ENCODE measurements at places on chromosomes 4 and X.

DNA sequence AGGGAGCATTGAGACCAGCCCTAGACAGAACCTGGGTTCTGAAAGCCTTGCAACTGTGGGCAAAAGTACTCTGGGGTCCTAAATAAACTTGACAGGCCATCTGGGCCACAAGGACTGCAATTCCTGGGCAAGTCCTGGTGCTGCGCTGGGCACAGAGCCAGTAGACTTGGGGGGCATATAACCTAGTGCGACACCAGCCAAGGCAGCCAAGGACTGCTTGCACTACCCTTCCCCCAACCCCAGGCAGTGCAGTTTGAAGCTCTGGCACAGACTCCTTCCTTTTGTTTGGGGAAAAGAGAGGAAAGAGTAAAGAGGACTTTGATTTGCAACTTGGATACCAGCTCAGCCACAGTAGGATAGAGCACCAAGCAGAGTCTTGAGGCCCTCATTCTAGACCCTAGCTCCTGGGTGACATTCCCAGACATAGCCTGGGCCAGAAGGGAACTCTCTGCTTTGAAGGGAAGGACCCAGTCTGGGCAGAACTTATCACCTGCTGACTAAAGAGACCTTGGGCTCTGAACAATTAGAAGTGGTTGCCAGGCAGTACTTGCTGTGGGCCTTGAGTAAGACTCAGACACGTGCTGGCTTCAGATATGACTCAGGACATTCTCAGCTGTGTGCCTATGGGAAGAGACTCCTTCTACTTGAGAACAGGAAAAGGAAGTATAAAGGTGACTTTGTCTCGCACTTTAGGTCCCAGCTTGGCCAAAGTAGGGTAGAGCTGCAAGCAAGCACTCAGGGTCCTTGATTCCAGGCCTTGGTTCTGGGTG is 522.8 kb downstream of the GLUD2 start:
- DNase-seq: no peak

GRCh38 chr4:130545171-130545570 is 1449.2 kb downstream of the C4orf33 start:
- no peak for DNase-seq

DNA sequence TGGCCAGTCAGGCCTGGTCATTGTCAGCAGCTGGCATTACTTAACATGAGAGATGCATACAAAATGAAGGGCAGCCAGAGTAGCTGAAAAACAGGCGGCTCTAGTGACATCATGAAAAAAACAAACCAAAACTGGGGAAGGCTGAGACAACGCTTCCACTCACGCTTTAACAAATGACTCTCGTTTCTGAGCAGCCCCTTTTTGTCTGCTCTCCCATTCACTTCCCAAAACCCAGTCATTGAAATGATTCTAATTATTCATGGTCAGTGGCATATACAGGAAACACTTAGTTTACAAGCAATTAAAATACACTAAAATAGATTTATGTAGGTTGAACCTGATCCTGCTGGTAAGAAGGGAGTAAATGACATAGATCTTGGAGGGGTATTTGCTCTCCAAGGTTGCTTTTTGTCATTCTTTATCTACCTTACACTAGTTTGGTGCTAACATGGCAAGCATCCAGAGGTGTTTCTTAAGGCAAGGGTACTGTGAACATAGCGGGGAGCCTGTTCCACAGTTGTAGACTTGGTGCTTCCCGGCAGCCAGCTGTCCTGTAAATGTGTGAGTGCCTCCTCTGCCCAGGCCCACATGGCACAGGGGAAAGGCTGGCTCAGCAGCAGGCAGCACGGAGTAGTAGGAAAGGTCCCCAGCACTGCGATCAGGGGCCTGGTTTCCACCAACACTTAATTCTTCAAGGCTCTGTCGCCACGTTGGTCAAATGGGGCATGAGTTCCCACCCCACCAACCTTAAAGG is 61.2 kb upstream of the CITED1 start:
- DNase-seq: no peak

DNA sequence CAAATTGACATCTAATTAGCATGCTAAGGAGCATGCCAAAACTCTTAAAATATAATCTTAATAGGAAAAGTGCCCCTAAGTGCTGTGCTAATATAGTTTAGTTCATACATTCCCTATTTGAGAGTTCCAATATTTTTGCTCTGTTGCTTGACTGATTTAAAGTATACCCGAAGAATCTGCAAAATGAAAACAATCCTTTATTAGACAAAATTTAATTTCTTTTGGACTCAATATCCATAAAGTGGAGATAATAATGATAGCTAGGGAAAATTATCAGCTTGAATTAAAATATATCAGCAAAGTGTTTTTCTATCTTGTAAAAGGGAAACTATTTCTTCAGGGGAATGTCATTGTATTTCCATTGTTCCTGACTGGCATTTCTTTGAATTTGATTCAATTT is 196.0 kb upstream of the NPY2R start:
- DNase-seq: no peak

GRCh38 chrX:50168241-50168687 is 32.5 kb downstream of the AKAP4 start:
- no peak for DNase-seq

GRCh38 chr4:128566693-128567092 is 242.8 kb upstream of the JADE1 start:
- no peak for DNase-seq

- no peak for DNase-seq
Observed at GRCh38 chr4:148052448-148052847, 320.6 kb downstream of the ARHGAP10 start.

DNA sequence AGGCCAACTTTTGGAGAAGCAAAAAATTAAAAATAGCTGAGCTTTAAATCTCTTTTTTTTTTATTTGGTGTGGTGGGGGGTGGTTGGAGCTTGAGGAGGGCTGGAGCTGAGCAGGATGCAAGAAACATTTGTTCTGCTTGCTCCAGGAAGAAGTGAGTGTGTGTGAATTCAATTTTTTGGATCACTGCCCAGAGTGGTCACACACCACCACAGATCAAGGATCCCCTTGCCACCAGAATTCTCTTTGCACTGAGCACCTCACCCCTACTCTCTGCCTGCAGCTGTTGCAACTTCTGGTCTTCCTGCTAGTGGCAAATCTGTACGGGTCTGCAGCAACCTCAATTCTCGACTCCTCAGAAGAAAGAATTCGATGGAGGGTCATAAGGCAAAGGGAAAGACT is 19.9 kb upstream of the PLP1 start:
- no peak for DNase-seq

DNA sequence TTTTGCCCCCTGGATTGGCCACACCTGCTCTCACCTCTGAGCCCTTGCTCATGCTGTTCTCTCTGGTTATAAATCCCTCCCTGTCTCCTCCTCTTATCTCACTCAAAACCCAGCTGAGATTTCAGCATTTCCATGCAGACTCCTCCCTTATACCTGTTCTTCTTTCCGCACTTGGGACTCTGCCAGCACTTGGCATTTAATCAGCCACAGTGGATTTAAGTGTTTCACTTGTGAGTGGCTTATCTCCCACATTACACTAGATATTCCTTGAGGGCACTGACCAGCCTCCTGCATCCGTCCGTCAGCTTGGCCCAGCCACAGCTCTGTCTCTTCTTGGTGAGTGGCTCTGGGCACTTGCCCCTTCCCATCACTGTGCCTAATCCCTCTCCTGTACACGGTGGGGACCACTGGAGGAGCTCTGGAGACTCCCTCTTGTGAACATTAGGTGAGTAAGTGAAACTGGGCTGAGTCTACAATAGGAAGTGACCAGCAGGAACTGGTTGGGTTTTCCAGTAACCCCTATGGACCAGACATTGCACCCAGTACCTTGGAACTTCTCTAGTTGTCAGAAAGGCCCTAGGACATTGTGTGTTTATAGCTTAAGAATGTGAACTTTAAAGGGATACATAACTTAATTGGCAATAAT is 19.9 kb downstream of the FGFBP1 start:
- no peak for DNase-seq

- no peak for DNase-seq
Observed at GRCh38 chrX:45845142-45845541, 644.5 kb upstream of the DIPK2B start.

- DNase-seq: no peak
Observed at GRCh38 chr4:76997077-76997476, 47.5 kb downstream of the SEPTIN11 start.

GRCh38 chr4:139419388-139419914 is 34.5 kb upstream of the RAB33B start:
- no peak for DNase-seq

- no peak for DNase-seq
Observed at GRCh38 chrX:153969125-153969903, 2.3 kb downstream of the HCFC1 start.

GRCh38 chr4:189502841-189503435 is 437.7 kb upstream of the FRG1 start:
- peak; percentile 71 for DNase-seq

GRCh38 chrX:150972450-150972849 is 10.7 kb upstream of the HMGB3 start:
- no peak for DNase-seq

DNA sequence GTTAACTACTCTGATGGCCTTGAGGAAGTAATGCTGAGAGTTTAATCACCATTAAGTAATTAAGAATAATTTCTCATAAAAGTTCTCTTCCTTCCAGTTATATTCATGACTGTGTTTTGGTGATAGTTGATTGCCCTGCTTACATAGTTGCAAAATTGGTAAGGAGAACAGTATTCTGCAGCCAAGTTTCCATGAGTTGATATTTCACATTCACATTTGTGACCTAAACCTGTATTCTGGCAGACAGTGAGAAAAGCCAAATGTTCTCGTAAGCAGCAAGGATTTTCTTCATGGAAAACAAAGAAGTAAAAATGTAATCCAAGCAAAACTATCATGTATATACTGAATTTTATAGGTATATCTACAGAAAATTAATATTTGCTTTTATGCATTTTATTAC is 187.8 kb upstream of the NUDT6 start:
- DNase-seq: no peak

DNA sequence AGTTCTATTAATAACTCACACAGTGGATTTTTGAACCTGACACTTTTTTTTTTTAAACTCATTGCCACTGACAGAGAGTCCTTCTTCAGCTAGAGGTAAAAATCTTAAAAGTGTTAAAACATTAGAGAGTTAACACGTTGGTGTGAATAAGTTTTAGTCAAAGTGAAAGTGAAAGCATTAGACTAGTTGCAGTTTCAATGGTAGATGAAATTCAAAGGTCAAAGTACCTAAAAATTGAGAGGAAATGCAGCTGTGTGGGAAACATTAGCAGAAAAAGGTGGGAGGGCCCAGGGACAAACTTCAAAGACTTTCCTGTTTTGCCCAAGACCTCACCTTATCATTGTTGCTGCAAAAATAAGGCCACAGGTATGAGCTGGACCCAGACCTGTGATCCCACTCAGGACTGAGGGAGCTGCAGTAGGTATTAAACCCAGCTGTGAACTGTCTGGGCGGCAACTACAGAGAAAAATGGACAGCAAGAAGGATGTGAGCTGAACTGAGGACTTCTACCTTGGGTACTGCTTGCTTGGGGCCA is 17.6 kb upstream of the GABRA4 start:
- no peak for DNase-seq

DNA sequence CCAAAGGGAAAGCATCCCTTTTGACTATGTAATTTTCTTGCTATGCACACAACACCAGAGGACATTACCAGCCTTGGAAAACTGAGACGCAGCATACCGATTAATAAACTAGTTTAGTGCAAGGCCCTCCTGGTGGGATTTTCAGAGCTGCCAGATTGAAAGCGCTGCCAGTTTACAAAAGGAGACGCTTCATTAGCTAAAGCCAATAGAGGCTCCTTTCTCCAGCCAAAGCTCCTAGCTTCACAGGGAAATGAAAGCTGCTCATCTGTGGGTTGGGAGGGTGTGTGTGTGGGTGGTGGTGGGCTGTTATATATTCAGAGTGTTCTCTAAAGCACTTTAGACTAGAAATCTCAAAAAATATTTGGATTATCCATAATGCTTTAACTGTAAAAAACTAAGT is 32.4 kb downstream of the SPANXN4 start:
- no peak for DNase-seq

DNA sequence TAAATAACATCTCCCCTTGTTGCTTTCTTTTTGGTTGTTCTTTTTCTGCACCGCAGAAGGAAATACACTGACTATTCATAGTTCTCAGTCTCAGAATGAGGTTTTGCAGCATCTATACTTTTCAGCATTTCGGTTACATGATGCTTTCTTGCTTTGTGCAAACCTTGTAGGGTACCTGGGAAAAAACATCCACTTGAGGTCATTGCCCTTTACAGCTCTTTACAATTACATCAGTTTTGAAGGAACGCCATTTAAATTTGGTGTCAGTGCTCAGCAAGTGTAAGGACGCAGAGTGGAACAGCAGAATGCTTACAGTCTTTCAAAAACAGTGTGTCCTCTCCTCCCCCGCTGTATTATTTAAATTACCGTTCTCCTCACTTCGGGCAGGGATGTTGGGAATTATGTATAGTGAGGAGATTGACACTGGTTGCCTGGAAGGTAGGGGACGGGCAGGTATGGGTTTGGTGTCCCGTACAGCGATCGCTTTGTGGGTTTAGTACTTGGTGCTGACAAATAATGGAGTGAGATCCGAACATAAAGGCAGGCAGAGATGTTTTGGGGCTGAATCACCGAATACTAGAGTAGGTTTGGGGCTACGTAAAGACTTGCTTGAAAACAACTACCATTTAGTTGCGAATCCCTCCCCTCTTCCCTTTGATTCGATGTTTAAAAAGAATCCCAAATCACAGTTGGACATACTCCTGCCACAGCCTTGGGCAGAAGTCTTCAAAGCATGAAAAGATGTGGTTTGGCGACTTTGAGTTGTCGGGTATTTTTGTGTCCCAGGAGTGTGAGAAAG is 2.0 kb upstream of the NKX3-2 start:
- no peak for DNase-seq

GRCh38 chrX:135595543-135595942 is 75.1 kb downstream of the INTS6L start:
- DNase-seq: no peak

- no peak for DNase-seq
Observed at GRCh38 chr4:85929961-85930665, 429.7 kb downstream of the MAPK10 start.

DNA sequence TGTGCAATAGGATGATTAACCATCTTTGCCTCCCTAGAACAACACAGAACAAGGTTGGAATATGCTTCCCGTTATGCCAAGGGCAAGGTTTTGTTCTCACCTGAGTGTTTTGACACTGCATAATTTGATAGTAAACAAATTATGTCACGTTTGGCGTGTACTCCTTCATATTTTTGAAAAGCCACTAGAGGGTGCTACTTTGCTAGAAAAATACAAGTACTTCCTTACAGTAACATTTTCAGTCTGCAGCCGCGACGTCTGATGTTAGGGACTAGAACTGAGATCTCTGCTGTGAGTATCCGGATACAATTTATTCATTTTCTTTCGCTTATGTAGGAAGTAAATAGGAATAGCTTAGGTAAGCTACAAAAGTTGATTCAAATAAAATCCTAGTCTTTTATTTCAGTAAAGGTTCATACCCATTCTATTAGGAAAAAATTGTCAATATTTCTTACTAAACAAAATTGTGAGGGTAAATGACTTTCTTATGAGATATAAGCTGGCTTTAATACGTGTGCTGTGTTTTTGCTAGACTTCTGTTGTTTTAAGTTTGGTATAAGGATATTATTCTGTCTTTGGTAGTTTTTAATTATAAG is 181.1 kb upstream of the WDFY3 start:
- DNase-seq: peak; percentile 49

- peak; percentile 20 for DNase-seq
Observed at GRCh38 chrX:40169193-40170101, 71.7 kb upstream of the BCOR start.

- no peak for DNase-seq
Observed at GRCh38 chr4:173217727-173218126, 49.1 kb downstream of the GALNT7 start.

Data from NCI-H1048 (cell line).